ENCODE measurements at places on chromosomes 1 and 21.

- no peak for DNase-seq
These were observed 176.1 kb downstream of the CACNA1E start for GRCh38 chr1:181659321-181659957.

GRCh38 chr1:60904099-60904851 lies 178.1 kb upstream of the NFIA start:
- DNase-seq = no peak

DNA sequence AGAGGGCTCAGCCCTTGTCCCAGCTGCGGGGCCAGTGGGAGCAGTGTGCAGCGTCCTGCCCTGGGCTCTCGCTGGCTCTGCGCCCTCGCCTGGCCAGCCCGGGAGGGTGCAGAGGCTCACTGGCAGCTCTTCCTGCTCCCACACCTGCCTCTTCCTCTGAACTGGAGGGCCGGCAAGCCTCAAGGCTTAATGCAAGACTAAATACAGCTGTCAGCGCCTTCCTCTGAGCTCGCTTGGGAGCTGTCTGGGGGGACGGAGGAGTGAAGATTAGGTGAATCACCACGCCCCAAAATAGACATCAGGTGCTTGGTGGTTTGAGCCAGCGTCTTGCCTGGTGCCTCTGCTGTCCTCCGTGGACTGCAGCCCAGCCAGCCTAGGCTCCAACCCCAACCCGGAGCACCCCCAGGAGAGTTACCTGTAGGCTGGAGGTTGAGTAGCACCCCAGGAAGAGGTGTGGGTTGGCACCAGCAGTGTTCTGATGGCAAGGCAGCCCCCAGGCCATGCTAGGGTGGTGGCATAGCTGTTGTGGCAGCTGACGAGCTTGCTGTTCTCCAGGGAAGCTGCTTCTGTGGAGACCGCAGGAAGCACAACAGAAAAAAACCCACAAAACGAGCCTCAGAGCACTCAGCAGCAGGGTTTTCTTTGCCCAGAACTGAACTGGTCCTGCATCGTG lies 36.9 kb downstream of the UMODL1 start:
- peak; percentile 45 for DNase-seq

- no peak for DNase-seq
These were observed 78.6 kb downstream of the POFUT2 start for GRCh38 chr21:45209046-45209445.

- DNase-seq = no peak
These were observed 42.3 kb downstream of the NVL start for GRCh38 chr1:224287714-224288113.

DNA sequence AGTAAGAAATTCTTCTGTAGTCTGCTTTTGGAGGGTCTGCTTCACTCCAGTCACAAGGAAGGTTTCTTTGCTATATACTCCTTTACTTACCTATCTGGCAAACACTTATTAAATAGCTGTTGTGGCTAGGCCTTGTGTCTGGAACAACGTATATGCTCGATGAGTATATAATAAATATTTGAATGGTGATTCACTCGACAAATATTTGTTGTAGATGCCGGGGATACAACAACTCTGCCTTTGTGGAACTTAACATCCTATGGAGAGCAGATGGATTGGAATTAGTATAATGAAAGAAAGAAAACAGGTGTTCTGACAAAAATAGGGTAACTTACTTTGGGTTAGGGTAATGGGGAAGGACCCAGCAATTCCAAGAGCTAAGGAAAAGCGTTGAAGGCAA lies 31.1 kb downstream of the KPNA6 start:
- DNase-seq = peak; percentile 34

DNA sequence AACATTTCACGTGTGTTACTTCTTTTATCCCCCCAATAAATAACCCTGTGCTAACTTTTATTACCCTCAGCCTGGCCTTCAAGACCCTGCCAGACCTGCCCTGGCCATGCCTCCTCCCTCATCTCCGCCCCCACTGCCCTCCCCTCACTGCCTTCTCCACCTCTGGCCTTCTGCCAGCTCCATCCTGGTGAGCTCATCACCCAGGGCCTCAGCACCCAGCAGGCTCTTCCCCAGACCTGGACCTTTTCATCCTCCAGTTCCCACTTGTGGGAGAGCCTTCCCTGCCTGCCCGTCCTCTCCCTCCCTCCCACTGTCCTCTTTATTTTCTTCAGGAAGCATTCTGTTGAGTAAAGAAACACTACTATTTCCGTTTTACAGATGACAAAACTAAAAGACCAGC lies 72.0 kb downstream of the SLC66A1 start:
- DNase-seq = no peak
